ENCODE measurements at places on chromosomes 7 and 10. TPM values are rescaled to one million over a fixed set of nuclear protein-coding genes. Genes with fewer than 3 reads are reported as not detected.
A peak's percentile ranks its signal among the peaks of the same experiment; 100 is the strongest.

ZFYVE27 gene
- polyA plus RNA-seq = 30.2 TPM

PDCD4 gene
- 237 TPM for polyA plus RNA-seq

VSTM2A gene
- 0.10 TPM for polyA plus RNA-seq

FANK1 gene
- polyA plus RNA-seq = 9.2 TPM

COBL gene
- 3.5 TPM for polyA plus RNA-seq

SUN3 gene
- 0.53 TPM for polyA plus RNA-seq

CDH23 gene
- polyA plus RNA-seq = 3.1 TPM

CRTAC1 gene
- 7.1 TPM for polyA plus RNA-seq

SAP25 gene
- polyA plus RNA-seq = 9.4 TPM

SLC13A1 gene
- not detected for polyA plus RNA-seq

DNAJC1 gene
- polyA plus RNA-seq = 29.7 TPM

DUS4L gene
- polyA plus RNA-seq = 14.9 TPM

GIMAP1 gene
- polyA plus RNA-seq = 4.6 TPM

CPSF4 gene
- polyA plus RNA-seq = 34.2 TPM

FAM25C gene
- not detected for polyA plus RNA-seq

CDK1 gene
- polyA plus RNA-seq = 98.7 TPM

GRCh38 chr10:85920311-85920710 is 446.3 kb downstream of the GRID1 start:
- DNase-seq = no peak

DNA sequence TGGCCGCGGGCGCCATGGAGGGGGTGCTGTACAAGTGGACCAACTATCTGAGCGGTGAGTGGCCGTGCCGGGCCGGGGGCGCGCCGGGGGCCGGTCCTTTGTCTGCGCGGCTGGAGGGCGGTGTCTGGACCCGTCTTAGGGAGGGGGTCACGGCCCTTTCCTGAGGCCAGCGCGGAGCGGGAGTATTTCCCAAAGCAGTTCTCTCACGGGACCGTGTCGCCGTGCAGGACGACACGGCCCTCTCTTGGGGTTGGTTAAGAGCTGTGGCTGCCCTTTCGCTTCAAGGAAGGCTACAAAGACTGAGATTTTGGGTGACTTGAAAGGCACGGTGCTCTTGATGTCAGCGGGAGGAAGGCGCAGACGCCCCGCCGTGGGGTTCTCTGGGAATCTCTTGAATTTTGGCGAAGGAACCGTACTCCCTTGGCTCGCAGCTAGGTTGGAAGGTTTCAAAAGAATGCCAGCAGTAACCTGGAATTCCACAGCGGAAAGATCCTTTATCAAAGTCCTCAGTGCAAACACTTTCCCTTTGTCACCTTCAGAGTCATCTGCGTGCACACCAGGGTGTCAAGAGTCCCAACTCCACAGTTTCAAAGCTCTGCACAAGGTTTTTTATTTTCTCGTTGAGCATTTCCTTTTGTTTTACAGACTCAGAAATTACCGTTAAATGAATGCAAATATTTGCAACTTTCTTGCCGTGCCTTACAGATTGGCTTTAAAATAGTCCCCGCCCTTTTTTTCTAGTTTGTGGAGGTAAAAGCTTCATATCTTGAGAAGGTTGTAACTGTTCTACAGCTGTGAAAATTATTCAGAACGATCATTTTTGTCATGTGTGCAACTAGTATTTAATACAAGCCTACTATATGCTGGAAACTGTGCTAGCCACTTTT is 780 bp downstream of the PLEKHA8 start:
- peak; percentile 52 for DNase-seq

DNA sequence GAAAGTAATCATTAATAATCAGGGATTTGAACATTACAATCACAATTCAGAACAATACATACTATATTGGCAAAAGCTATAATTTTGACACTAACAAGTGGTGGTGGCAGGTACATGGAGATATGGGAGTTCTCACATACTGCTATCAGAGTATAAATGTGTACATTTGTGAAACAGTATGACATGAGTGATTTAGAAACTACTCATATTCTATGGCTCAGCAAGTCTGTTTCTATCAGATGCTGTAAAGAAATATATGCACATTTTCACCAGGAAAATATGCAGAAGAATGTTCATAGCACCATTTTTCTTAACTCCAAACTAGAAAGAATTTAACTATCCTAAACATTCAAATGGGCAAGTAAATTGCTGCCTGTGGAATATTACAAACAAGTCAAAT is 620.0 kb downstream of the SH2D4B start:
- no peak for DNase-seq

GRCh38 chr10:3570855-3571266 is 214.1 kb downstream of the KLF6 start:
- DNase-seq = no peak

- no peak for DNase-seq
Observed at GRCh38 chr7:132806834-132807233, 230.6 kb upstream of the PLXNA4 start.

GRCh38 chr7:54858008-54858692 is 99.1 kb upstream of the SEC61G start:
- no peak for DNase-seq

DNA sequence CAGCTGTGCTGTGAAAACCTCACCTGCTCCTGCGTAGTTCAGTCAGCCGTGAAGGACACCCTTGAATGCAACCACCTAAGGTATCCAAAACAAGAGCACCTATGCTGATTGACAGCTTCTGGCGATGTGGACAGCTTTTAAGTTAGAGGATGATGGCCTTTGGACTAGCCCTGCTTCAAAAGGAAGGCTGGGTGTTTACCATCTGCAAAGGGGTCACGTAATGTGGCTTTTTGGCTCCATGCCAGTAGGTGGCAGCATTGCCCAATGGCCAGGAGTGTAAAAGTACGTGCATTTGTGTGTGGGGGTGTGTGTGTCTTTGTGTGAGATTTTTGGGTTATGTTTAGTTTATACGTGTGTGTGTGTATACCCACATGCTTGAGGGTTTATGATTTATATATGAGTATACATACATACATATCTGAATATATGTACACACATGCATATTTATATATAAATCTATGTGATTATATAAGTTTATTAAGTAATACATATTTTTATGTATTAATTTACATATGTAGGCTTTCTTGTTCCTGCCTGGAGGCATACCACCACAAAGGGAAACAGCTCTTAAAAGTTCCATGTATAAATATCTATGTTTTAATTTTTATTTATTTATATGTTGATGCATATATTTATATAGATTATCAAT is 236.3 kb upstream of the ANKRD30A start:
- peak; percentile 5 for DNase-seq

GRCh38 chr7:115060095-115060870 is 138.4 kb downstream of the MDFIC start:
- peak; percentile 65 for DNase-seq

- DNase-seq = no peak
Observed at GRCh38 chr7:115844857-115845256, 185.7 kb downstream of the TFEC start.

DNA sequence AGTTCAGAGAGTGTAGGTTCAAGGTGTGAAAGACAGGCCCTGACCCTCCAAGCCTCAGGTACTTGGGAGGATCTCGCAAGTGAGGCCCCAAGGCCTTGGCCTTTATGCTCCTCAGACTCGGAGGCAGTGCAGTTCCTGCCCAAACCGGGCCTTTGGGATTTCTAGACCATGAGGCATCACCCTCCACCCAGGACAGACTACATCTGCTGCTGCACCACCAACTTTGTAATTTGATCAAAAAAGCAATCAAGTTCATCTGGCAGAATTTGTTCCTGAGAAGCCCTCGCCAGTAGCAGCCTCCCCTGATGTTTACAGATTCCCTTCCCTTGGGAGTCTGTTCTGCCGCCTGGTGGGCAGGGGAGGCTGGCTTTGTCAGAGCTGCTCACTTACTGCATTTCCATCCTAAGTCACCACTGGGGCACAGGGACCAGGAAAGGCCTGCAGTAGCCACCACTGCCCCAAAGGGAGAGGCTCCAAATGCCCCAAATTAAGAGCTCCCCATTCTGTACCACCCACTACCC is 2.1 kb downstream of the CAMK2G start:
- no peak for DNase-seq

DNA sequence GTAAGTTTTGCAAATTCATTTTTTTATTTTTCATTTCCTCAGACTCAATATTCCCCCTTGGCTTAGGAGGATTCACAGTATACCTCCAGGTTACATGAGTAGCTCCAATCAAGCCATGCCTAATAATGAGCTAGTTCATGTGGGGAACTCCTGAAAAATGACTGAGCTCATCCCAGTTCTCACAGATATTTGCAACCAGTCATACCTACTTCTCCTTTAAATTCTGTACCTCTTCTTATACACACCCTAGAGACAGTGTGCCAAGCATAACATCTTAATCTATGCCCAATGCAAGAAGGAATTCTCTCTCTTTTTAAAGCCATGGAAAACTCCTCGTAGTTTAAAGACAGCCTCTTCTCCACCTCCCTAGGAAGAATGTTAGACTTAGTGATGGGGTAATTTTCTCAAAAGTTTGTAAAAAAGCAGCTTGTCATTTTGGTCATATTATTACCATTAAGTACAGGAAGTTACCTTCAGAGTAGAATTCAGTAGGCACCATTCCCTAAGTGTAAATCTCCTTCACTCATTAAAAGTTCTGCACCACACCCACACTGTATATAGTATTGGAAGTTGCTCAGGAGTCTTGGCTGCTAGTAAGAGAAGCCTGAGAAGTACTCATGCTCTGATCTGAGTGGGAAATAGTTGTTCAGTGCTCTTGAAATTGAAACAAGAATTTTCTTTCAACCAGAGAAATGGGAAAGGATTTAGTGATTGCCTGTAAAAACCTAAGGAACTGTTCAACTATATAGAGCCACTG is 72.7 kb downstream of the PTPRZ1 start:
- no peak for DNase-seq

DNA sequence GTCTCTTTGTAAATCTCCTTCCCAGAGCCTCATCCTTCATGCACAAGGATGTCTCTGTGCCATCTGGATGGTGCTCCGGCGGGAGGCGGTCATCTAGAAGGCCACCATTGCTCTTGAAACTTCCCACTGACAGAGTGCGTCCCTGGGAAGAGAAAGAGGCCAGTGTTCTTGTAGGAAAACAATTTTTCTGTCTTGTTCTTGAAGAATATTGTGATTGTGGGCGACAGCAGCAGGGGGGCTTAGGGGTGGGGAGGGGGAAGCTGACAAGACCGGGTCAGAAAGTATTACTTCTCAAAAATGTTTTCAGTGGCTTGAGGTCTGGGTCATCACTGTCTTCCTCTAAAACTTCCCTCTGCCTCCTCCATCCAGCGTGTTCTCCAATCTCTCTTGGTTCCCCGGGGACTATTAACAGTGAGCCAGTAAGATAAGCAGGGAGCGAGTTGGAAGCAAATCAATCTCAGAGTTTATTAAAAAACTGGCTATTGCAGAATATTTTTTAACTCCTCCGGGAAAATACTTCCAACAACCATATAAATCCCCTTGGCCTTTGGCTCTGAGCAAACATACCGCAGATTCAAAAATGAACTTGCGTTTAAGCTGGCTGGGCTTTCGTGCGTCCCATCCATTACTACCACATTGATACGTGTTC is 597.8 kb upstream of the MGMT start:
- DNase-seq = no peak

DNA sequence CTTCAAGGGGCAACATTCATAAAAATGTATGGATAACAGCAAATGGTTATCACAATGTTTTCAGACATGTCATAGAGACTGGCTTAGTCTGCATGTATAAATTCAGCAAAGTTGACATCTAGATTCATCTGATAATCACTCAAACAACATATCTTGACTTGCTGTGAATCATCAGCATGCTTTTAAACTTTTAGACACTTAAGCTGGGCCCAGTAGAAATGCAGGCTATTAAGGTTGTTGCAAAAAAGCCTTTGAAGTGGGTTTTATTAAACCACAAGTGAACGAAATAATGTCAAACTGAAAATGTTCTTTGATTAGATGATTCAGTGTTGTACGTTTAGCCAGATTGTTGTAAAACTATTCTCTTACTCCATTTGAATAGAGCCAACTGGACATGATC is 759.6 kb downstream of the NXPH1 start:
- no peak for DNase-seq

GRCh38 chr10:59582058-59582457 is 127.6 kb downstream of the SLC16A9 start:
- DNase-seq = no peak

- no peak for DNase-seq
Observed at GRCh38 chr7:73717991-73718405, 1.5 kb downstream of the STX1A start.

DNA sequence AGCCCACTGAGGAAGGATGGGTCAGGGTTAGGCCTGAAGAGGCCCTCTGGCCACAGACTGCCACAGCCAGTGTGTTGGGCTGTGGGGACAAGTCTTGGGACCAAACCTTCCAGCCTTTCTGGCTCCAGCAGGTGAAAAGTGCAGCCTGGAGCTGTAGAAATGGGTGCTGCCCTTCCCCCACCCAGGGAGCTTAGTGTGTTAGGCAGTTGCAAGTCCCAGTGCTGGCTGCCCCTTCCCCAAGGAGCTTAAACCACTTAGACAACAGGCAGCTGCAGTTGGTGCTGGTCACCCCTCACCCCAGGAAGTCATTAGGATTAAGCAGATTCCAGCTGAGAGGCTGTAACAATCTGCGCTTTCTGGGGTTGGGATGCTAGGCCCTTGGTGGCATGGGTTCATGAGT is 563.3 kb downstream of the NRG3 start:
- no peak for DNase-seq

GRCh38 chr7:8389593-8390261 is 43.7 kb upstream of the NXPH1 start:
- DNase-seq = no peak

- DNase-seq = no peak
Observed at GRCh38 chr7:112201411-112201810, 4.8 kb downstream of the DOCK4 start.

DNA sequence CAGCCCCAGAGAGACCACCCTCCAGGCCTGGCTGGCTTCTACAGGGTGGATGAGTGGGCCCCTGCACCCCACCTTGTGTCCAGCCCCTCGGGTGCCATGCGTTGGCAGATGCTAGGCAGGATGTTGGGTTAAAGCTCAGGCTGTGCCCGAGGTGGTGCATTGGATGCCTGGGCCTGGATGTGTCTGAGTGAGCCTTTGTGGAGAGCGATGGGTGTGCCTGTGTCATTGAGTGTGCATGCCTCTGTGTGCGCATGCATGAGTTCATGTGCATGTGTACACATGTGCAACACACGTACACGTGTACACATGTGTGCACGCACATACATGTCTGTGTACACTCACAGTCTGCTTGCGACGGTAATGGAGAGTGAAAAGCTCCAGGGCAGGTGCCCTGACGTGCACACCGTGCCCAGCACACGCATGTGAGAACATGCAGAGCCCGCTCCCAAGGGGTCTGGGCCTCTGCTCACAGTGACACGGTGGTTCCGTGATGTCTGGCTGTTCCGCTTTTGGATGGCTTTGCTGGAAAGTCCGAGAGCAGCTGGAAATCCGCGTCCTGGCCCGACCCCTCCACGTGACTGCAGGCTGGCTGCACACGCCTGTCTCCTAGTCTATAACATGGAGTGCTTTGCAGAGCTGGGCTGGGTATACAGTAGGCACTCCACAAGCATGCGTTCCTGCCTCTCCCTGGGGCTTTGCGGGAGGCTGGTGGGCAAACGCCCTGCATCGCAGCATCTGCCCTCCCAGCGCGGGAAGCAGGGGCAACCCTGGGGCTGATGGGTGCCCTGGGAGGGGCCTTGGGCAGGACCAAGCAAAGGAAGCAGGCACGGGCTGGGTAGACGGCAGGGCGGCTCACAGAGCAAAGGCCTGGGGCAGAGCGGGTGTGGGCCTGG is 36.9 kb downstream of the ELFN1 start:
- DNase-seq = no peak

GRCh38 chr10:1579141-1579491 is 158.2 kb downstream of the ADARB2 start:
- no peak for DNase-seq
